ENCODE measurements at places on chromosomes 4 and X. TPM values are rescaled to one million over a fixed set of nuclear protein-coding genes. Genes with fewer than 3 reads are reported as not detected.

TMA16 gene
- 21.4 TPM for polyA plus RNA-seq

CYTL1 gene
- 73.5 TPM for polyA plus RNA-seq

GABRQ gene
- polyA plus RNA-seq = not detected

SPATA18 gene
- 6.4 TPM for polyA plus RNA-seq

FDCSP gene
- polyA plus RNA-seq = not detected

GDPD2 gene
- polyA plus RNA-seq = 1.0 TPM

TCP11X2 gene
- polyA plus RNA-seq = not detected

CLIC2 gene
- polyA plus RNA-seq = 9.0 TPM

GRCh38 chr4:129532573-129532972, 436.6 kb downstream of the C4orf33 start:
- no peaks in the 10 kb centered on the region for H3K27me3 ChIP-seq
- no peaks in the 10 kb centered on the region for H3K4me1 ChIP-seq
- H3K4me3 ChIP-seq = no peak overlapping the region
- no peaks in the 10 kb centered on the region for H3K36me3 ChIP-seq

DNA sequence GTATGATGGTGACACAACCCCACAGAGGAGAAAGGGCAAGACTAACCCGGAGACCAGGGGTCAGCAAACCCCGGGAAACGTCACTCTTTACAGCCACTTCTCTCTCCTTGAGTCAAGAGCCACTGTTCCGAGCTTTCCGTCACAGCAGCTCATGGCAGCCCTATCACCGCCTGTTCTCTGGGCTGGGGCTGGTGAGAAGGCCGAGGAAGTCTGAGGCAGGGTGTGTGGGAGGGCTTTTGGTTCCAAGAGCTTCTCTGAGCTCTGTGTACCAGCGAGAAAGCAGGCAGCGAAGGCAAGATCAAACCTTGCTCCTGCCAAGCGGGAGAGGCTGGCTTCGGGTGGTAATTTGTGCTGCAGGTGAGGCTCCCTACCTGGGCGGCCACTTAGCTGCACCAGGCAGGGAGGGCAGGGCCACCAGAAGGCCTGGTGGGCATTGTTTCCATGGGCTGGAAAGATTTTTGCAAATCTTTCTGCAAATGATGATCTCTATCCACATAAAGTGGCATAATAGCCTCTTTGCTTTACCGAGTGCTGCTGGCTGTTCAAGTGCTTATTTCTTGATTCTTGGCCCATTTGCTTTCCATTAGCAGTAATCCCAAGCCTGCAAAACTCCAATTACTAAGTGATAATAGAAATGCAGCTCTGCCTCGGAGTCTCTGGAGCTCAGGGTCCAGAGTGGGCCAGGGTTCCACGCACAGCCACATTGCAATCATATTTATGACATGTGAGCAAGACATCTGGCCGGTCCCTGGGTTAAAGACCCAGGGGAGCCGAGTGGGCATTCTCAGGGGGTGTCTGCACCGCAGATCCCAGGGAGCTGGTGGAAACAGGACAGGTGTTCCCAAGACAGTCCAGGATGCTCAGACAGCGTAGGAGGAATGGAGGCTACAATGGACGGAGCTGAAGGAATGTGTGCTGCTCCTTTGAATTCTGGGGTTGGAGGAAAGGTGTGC, 41.5 kb downstream of the DCTD start:
- no peak overlapping the region for H3K27ac ChIP-seq
- DNase-seq = no peak
- H3K4me3 ChIP-seq = no peak overlapping the region
- H3K27me3 ChIP-seq = no peaks in the 10 kb centered on the region
- H3K36me3 ChIP-seq = peaks cover 2% of the 10 kb centered on the region

DNA sequence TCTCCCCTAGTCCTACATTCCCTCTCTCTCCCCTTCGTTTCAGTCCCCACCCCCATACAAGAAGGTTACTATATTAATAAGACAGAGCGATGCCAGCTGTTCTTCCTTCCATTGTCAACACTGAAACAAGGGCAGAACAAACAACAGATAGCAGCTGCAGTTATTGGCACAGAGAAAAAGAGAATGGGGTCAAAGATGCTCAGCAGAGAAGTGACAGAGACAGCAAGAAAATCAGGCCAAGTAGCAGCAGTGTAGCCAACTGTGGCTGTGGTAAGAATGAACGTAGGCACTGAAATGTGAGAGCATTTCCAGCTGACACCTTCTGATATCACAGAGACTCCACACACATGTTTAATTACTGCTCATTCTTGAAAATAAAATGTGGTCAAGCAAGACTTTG, 641.8 kb downstream of the FSTL5 start:
- no peak overlapping the region for H3K27ac ChIP-seq
- no peaks in the 10 kb centered on the region for H3K27me3 ChIP-seq
- H3K4me3 ChIP-seq = no peak overlapping the region
- no peaks in the 10 kb centered on the region for H3K4me1 ChIP-seq
- no peak for DNase-seq

GRCh38 chrX:150715184-150715583, 22.0 kb downstream of the MTMR1 start:
- H3K27me3 ChIP-seq = no peaks in the 10 kb centered on the region
- H3K27ac ChIP-seq = no peak overlapping the region
- H3K36me3 ChIP-seq = no peaks in the 10 kb centered on the region
- no peaks in the 10 kb centered on the region for H3K4me1 ChIP-seq

GRCh38 chr4:61431131-61431530, 231.0 kb downstream of the ADGRL3 start:
- peak; percentile 20 for DNase-seq
- H3K36me3 ChIP-seq = no peaks in the 10 kb centered on the region
- no peak overlapping the region for H3K4me3 ChIP-seq
- H3K27me3 ChIP-seq = no peaks in the 10 kb centered on the region
- no peak overlapping the region for H3K27ac ChIP-seq
- no peaks in the 10 kb centered on the region for H3K4me1 ChIP-seq

DNA sequence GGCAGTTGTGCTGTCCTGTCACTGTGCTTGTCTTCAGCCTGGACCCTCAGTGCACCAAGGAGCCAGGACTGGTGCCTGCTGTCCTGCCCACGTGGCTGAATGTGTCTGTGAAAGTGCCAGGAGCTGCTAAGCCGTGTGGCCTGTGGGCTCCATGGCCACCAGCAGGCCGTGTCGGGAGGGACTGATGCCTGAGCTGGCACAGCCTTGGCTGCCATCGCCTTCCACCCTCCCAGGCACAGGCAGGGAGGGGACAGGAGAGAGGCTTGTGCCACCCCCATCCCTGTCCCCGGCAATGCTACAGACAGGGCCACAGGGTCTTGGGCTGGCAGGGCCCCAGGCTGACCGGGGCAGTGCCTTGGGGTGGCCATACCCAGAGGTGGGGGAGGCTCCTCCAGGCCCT, 24.8 kb downstream of the DOK7 start:
- H3K4me1 ChIP-seq = no peaks in the 10 kb centered on the region
- DNase-seq = no peak
- H3K27ac ChIP-seq = no peak overlapping the region
- no peaks in the 10 kb centered on the region for H3K27me3 ChIP-seq
- peaks cover under 1% of the 10 kb centered on the region for H3K36me3 ChIP-seq

- no peak for DNase-seq
- no peaks in the 10 kb centered on the region for H3K4me1 ChIP-seq
- no peaks in the 10 kb centered on the region for H3K27me3 ChIP-seq
- no peaks in the 10 kb centered on the region for H3K36me3 ChIP-seq
- H3K4me3 ChIP-seq = no peak overlapping the region
Observed at GRCh38 chrX:63327788-63328187, 23.3 kb downstream of the SPIN4 start.

DNA sequence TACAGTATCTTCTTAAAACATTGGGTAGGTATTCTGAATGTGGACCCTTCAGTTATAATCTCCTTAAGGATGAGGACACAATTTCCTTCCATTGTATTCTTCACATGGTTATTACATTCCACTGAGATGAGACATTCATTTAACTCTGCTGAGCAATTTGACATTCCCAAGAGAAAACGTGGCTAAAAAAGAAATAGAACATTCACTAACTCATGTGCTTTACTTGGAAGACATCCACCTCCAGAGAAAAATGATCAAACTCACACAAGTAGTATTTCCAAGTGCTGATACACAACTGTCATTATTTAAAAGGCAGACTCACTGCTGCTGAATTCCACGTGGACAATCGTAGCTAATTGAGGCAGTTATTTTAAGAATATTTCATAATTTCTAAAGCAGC, 227.9 kb upstream of the ANKRD50 start:
- H3K4me1 ChIP-seq = no peaks in the 10 kb centered on the region
- no peak overlapping the region for H3K4me3 ChIP-seq
- H3K36me3 ChIP-seq = no peaks in the 10 kb centered on the region
- no peak for DNase-seq
- H3K27ac ChIP-seq = no peak overlapping the region

- peak overlapping the region; percentile 87 for H3K4me3 ChIP-seq
- no peaks in the 10 kb centered on the region for H3K36me3 ChIP-seq
- no peaks in the 10 kb centered on the region for H3K27me3 ChIP-seq
- H3K27ac ChIP-seq = no peak overlapping the region
- peak; percentile 77 for DNase-seq
- no peaks in the 10 kb centered on the region for H3K4me1 ChIP-seq
Observed at GRCh38 chrX:96685210-96686099, 813 bp downstream of the DIAPH2 start.

DNA sequence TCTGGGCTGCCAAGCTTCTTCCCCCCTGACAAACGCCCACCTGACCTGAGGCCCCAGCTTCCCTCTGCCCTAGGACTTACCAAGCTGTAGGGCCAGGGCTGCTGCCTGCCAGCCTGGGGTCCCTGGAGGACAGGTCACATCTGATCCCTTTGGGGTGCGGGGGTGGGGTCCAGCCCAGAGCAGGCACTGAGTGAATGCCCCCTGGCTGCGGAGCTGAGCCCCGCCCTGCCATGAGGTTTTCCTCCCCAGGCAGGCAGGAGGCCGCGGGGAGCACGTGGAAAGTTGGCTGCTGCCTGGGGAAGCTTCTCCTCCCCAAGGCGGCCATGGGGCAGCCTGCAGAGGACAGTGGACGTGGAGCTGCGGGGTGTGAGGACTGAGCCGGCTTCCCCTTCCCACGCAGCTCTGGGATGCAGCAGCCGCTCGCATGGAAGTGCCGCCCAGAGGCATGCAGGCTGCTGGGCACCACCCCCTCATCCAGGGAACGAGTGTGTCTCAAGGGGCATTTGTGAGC, 37.0 kb downstream of the HTRA3 start:
- H3K27me3 ChIP-seq = no peaks in the 10 kb centered on the region
- no peaks in the 10 kb centered on the region for H3K36me3 ChIP-seq
- DNase-seq = peak; percentile 50
- no peak overlapping the region for H3K4me3 ChIP-seq
- H3K4me1 ChIP-seq = no peaks in the 10 kb centered on the region
- H3K27ac ChIP-seq = no peak overlapping the region

DNA sequence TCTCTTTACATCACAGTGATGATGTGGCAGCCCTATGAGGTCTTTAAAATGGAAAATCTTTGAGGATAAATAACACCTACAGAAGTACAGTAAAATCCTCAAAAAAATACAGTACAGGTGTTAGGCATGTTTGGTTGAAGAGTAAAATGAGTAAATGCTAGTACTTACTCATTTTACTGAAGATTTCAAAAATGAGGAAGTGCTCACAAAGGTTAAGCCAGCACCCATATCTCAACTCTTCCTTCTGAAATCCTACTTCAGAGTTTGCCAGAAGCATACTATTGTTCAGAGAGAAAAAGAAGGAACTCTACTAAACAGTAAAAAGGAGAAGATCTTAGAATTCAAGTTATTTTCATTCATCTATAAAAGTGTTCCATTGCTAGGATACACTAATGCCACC, 130.9 kb downstream of the CBR4 start:
- H3K36me3 ChIP-seq = peaks cover 7% of the 10 kb centered on the region
- H3K4me3 ChIP-seq = no peak overlapping the region
- no peaks in the 10 kb centered on the region for H3K27me3 ChIP-seq
- peak overlapping the region; percentile 70 for H3K27ac ChIP-seq
- peaks cover 12% of the 10 kb centered on the region for H3K4me1 ChIP-seq

GRCh38 chr4:182133033-182133432, 110.2 kb upstream of the TENM3 start:
- H3K27me3 ChIP-seq = no peaks in the 10 kb centered on the region
- no peak overlapping the region for H3K27ac ChIP-seq
- H3K4me1 ChIP-seq = no peaks in the 10 kb centered on the region
- H3K36me3 ChIP-seq = no peaks in the 10 kb centered on the region
- H3K4me3 ChIP-seq = no peak overlapping the region

DNA sequence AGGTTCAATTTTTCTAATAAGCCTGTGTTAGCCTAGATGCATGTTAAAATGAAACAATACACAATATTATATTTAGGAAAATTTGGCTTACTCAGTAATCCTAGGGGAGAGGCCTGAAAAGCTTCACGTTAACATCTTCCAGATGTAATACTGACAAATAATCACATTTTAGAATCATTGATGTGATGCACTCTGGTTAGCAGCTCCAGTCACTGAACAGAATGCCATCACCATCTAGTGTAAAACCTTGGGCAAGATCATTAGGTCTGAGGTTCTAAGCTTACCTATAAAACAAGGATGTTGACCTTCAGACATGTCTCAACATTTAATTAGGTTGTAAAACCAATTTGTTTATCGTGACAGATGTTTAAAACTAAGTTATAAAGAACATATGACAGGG, 1704.8 kb downstream of the STIM2 start:
- H3K4me3 ChIP-seq = no peak overlapping the region
- no peak for DNase-seq
- H3K4me1 ChIP-seq = no peaks in the 10 kb centered on the region

DNA sequence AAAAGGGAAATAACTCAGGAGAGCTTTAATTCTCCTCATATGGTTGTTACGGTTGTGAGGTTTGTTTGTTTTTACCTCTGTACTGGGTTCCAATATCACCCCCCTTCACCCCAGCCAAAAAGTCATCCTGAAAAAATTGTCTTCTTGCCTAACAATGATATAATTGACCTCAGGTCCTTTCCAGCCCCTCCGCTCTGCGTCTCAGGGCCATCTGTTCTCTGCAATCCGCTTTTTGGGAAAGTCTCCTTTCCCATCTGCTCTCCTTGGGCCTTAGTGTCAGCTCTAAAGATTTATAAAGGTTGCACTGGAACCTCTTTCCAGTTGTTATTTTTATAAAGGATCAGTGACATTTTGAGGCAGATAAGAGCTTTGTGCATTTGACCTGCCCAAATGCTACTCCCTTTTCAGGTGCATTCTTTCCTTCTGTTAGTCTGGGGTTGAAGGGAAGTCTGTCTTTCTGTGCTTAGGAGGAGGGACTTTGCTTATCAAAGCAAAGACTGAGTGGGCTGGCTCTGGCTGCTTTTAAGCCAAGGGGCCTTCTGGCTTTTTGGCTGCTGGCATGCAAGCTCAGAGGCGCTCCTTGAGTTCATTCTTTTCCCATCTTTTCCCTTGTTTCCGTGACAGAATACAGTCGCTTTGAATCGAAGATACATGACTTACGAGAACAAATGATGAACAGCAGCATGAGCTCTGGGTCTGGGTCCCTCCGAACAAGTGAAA, 34.1 kb downstream of the DLG3 start:
- no peak overlapping the region for H3K4me3 ChIP-seq
- DNase-seq = no peak
- peaks cover 6% of the 10 kb centered on the region for H3K4me1 ChIP-seq
- no peaks in the 10 kb centered on the region for H3K27me3 ChIP-seq
- no peaks in the 10 kb centered on the region for H3K36me3 ChIP-seq

DNA sequence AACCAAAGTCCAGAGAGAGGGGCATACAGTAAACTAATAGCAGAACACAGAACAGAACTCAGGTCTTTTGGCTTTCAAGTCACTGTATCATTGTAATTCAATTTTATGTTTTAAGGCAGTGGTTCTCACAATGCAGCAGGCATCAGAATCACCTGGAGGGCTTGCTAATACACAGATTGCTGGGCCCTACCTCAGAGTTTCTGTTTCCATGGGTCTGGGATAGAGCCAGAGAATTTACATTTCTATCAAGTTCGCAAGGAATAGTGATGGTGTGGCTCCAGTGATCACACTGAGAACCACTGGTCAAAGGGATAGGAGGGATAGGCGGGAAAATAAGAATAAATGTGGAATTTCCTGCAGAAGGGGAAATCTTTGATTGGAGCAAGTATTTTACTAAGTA, 36.7 kb downstream of the LANCL3 start:
- H3K27ac ChIP-seq = no peak overlapping the region
- no peaks in the 10 kb centered on the region for H3K36me3 ChIP-seq
- H3K27me3 ChIP-seq = no peaks in the 10 kb centered on the region
- H3K4me1 ChIP-seq = no peaks in the 10 kb centered on the region
- H3K4me3 ChIP-seq = no peak overlapping the region
